Activated T-helper 9 cell treated with anti-CD3 and anti-CD28 coated beads, Interleukin-2, amount 50 U/mL, for 16 hours (primary cell): ENCODE measurements at places on chromosomes 3 and 15.
A peak's percentile ranks its signal among the peaks of the same experiment; 100 is the strongest.

DNA sequence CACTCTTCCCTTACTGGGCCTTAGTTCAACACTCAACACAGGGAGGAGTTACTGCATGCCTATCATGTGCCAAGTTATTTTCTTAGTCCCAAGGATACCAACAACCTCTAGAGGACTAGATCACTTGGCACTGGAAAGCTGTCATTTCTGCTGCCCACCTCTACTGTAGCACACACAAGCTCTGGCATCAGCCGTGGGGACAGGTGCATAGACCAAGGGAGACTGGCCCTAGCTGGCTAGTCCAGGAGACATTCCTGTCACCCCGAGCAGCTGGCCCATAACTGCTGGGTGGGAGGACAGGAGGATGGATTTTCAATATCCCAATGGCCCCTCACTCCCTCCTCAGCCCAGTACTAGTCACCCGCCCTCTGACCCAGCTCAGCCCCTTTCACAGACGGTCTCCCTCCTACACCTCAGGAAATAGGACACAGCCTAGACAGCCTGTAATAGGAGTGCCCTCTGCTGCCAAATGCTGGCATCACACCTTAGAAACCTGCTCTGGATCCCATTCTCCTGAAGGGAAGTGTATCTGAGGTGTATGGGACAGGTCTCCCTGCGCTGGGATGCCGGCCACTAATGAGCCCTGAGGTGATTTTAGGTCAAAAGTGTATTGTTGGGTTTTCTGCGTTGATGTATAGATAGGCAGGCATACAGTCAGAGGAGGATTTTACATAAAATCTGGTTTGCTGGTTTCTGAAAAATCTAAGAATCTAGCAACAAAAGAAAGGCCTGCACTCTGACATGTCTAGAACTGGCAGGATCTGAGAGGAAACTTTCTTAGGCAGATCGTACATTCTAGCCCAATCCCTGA is 3.4 kb upstream of the DZIP1L start:
- DNase-seq = peak; percentile 16

DNA sequence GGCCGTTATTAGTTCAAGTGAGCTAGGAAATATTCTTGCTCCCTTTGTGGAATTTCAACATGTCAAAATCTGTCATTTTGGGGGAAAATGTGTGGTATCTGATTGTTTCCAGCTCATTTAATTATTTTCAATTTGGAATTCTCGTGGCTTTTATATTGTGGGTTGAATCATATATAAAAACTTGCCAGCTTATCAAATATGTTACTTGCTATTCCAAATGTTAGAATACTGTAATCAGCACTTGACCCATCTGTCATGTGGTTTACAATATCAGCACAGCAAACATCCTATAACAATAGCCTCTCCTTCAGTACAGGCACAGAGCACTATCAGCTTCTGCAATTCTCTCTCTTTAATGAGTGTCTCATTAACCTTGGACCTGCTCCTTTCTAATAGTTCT is 130.2 kb upstream of the FEZF2 start:
- no peak for DNase-seq

GRCh38 chr15:42453826-42454225 is 37.1 kb downstream of the ZNF106 start:
- DNase-seq = no peak

DNA sequence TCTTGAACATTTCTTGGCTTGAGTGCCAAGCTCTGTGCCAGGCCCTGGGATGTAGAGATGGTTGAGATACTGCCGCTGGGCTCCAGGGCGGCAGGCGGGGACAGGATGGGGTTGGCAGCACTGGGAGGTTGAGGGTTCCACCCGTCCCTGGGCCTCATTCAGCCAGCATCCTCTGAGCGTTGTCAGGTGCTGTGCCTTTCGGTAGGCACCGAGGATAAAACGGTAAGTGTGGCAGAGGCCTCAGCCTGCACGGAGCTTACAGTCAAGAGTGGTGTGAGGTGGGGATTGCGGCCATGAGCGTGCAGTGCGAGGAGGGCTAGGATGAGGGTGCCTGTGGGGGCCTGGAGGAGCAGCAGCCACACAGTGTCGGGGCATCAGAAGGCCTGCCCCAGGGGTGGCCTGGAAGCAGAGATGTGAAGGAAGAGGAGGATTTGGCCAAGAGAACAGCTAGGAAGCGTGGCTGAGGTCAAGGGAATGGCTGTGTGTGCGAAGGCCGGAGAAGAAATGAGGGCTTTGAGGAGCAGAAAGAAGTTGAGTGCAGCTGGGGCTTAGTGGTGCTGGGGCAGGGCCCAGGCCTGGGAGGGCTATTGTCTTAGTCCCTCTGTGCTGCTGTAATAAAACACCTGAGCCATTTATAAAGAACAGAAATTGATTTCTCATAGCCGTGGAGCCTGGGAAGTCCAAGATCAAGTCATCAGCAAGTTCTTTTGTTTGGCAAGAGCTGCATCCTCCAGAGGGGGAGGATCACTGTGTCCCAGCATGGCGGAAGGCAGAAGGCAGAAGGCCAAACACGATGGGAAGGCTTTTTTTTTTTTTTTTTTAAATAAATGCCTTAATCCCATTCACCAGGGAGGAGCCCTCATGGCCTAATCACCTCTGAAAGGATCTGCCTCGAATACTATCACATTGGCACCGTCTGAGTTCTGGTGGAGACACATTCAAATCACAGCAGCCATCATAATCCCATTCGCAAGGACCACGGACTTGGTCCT is 22.7 kb downstream of the CORO2B start:
- no peak for DNase-seq

GRCh38 chr15:98786717-98787116 is 138.4 kb downstream of the IGF1R start:
- no peak for DNase-seq

DNA sequence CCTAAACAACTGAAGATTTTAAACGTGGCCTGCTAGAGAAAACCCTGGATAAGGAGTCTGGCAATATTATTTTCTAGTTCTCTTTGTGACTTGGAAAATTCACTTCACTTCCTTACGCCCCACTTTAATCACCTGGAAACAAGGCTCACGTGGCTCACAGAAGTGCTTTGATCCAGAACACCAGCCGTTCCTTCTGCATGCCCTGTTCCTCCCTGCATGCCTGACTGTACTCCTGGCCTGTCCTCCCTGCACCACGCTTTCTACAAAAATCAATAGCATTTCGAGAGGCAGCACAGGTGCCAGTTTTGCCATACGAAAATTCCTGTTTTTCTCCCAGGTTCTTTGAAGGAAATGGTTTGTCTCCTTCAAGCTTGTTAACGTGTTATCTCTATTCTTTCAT is 474.2 kb upstream of the RGMA start:
- no peak for DNase-seq

DNA sequence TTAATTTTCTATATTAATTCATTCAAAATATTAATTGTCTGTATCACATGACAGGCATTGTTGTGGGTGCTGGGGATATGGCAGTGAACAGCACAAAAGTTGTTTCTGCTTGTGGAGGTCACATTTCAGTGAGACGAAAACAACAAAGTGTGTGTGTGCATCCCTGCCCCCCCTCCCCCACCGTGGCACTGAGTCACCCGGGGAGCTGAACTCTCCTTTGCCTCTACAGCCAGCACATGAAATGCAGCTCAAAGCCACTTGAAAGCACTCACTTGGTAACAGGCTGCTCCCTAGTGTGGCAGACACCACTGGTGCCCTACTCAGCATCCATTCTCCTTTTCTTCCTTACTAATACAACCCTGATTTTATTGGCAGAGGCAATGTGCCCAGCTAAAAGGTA is 16.9 kb upstream of the SCAMP5 start:
- no peak for DNase-seq

GRCh38 chr15:38202361-38202760 is 50.3 kb upstream of the SPRED1 start:
- DNase-seq = no peak

DNA sequence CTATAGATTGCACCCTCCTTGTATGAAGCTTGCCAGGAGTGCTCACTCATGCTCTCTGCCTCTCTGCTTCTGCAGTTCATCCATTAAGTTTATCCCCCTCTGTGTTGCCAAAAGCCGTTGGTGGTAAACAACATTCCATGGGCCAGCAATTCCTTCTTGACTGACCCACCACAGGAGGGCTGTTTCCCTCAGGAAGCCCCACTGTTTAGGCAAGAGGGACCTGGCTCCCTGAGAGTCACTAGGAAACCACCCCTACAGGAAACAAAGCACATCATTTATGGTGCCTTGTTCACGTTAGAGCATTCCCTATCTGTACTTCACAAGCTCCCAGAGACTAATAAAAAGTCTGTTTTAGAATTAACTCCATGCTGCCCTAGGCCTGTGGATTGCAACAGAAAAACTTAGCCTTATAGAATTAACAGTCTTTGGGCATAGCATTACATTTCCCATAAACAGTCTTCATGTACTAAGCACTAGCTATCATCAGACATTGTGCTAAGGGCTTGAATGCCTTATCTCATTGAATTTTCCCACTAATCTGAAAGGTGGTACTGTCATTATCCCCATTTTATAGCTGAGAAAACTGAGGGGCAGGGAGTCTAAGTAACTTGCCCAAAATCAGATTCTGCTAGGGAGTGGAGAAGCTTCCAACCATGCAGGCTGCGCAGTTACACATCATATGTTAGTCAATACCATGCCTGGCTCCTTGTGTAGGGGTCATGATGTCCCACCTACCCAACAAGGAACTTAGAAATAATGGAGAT is 149.9 kb downstream of the SHQ1 start:
- no peak for DNase-seq

- no peak for DNase-seq
Observed at GRCh38 chr3:71369701-71370391, 213.7 kb downstream of the FOXP1 start.

- DNase-seq = peak; percentile 3
Observed at GRCh38 chr15:80695911-80696661, 976 bp downstream of the ABHD17C start.

DNA sequence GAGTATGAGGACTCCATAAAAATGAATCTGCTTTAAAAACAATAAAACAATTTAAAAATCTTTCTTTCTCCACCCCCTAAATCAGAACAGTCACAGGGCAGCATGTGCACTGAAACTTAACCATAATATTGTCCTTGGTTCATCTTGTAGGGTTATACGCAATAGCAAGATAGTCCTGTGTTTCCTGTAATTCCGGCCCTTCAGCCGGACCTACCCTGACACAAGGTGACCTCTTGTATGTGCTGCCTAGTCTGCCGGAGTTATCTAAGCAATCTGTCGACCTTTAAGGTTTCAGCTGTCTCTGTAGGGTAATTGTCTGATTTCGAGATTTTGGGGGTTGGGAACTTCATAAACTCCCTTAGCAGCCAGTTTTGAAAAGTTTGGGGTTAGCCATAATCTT is 99.9 kb downstream of the DHX36 start:
- no peak for DNase-seq

DNA sequence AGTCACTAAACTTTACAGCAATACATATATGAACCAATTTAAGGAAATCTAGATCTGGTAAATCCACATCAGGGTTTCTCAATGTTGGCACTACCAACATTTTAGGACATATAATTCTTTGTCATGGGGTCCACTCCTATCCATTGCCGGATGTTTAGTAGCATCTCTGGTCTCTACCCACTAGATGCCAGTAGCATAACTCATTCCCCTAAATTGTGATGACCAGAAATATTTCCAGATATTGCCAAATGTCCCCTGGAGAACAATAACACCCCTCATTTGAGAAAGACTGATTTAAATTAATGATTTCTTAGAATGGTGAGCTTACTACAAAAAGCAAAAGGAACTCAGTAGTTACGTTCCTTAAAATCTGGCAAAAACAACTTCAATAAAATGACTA is 23.1 kb upstream of the ANKRD28 start:
- DNase-seq = no peak

DNA sequence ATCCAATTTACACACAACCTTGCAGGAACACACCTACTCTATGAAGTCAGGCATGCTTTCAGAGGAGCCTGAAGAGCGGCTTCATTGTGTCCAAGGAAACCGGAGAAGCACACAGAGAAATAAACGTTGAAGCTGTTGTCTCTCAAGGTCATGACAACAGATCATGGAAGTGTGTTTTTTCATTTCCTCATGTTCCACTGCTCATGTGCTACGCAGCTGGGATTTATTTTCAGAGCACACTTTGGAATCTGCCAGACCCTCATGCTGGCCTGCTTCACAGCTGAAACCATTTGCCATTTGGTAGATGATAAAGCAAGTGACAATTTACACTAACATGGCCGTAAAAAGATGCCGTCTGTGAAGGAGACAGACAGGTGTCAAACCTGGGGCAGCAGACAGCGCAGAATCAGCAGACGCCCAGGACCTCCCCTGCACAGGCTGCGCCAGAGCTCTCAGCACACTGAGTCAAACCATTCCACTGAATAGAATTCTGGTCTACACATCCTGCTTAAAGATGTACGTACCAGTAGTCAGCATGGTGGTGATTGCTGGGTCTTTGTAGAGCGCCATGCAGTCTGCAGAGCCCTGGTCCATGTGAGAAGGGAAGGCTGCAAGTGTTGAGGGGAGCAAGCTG is 99.3 kb downstream of the ARNT2 start:
- DNase-seq = no peak

DNA sequence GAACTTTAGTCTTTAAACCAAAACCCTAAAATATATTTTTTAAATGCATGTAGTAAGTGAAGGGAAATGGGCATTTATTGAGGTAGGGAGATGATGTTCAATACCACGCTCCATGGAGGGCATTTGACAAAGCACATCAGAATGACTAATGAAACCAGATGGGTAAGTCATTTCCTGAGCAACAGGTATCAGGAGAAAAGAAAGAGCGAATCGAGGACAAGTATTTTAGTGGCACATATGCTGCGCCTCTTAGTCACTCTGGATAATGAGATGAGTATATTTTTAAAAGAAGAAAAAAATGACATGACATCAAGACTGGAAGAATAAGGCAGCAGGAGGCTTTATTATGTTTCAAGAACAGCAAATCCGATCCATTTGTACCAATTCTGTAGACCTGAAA is 129.0 kb upstream of the ARHGEF3 start:
- DNase-seq = no peak

GRCh38 chr3:11563865-11564185 is 79.9 kb downstream of the VGLL4 start:
- DNase-seq = no peak

- no peak for DNase-seq
Observed at GRCh38 chr15:31277335-31278060, 49.1 kb upstream of the KLF13 start.
